Fibroblast of skin of left quadriceps (primary cell): ENCODE measurements at places on chromosomes 4 and X.
A peak's percentile ranks its signal among the peaks of the same experiment; 100 is the strongest.

DNA sequence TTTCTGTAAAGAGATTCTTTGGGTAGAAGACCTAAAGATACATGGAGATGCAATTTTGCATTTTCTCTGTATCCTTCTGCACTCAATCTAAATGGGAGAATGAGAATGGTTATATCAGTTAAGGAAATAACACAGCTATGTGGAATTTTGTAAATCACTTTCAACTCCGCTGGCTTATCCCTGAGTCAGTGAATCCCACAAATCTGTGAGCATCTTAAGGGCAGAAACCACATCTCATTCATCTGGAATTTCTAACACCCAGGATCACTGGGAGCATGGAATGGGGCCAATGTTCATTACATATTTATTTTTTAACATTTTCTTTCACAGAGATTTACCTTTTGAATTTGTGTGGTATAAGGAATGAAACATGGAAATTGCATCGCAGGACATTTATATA lies 167.8 kb downstream of the CFAP47 start:
- DNase-seq, result no peak

- DNase-seq, result no peak
Observed at GRCh38 chr4:169338241-169338640, 67.5 kb upstream of the SH3RF1 start.

- no peak for DNase-seq
Observed at GRCh38 chrX:84064164-84064563, 123.8 kb downstream of the RPS6KA6 start.

DNA sequence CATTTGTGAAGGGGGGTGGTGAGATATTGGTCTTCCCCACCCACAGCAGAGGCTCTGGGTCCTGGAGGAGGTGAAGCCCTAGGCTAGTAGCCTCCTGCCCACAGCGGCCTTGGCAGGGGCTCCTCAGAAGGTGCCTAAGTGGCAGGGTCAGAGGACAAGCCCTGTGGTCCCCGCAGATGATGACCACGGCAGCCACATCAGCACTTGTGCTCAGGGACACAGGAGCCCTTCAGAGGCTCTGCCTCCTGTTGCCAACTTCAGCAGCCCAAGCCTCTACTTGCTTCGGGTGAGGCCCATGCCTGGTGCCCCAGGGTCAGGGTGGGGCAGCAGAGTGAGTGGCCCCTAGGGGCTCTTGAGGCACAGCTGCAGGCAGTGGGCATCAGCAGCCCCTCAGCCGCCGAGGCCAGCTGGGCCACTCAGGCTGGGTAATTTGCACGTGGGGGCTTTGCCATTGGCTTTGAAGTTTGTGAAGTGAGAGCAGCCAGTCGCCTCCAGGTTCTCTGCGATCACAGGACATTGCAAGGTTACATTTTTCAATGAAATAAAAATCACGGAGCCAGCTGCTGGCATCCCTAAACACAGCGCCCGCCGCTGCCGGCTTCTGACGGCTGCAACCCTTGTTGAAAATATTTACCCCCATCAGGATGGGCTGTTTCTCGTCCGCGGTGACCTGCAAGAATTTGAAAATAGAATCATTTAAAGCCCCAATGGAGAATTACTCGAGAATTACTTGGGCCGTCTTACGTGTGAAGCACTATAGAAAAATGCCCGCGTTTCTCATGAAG lies 108.5 kb downstream of the HMX1 start:
- no peak for DNase-seq

DNA sequence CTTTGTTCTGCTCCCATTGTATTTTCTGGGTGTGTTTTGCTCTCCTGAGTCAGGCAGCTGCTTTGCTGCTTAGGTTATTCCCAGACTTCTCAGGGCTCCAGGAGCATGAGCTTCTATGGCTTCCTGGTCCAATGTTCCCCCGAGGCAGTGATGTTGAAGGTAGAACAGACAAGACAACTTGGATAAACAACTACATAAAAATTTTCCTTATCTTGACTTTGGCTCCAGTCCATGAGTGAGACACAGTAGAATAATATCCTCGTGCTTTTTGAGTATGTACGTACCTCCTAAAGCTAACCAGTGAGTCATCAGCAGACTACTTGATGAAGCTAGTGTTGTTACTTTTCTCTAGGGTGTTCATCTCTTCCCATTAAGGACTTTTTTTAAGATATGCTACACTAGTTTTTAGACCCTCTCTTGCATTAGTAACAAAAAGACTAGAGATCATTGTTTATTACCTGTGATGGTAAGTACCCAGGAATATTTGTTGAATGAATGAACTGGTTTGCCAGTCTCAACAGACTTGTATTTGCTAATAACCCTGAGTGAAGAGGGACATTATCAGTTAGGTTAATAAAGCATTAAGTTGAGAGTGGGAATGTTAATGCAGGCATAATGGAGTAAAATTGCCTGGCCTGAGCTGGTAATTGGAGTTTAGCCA lies 131.9 kb downstream of the FHIP1A start:
- peak; percentile 60 for DNase-seq

- DNase-seq, result no peak
Observed at GRCh38 chrX:51487960-51488267, 8.5 kb downstream of the NUDT11 start.

GRCh38 chrX:70172221-70172620 lies 5.1 kb upstream of the DGAT2L6 start:
- peak; percentile 1 for DNase-seq

GRCh38 chrX:1226249-1226648 lies 13.8 kb upstream of the CRLF2 start:
- no peak for DNase-seq

DNA sequence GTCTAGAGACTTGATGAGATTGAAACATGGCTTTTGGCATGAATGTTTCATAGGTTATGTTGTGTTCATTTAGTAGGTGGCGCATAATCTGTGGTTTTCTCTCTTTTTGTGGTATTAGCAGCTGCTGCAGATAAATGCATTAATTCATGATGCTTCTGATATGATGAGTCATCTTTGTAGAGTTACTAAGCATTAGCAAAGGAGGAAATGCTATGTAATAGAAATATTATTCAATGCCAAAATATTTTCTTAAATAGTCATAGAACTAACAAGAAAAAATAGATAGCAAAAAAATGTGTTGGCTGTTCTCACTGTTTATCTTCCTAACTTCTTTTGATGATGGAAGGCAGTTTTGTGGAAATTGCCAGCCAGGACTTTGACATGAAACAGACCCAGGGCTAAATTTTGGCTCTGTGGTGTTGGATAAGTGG lies 3.6 kb downstream of the ZXDB start:
- peak; percentile 70 for DNase-seq

DNA sequence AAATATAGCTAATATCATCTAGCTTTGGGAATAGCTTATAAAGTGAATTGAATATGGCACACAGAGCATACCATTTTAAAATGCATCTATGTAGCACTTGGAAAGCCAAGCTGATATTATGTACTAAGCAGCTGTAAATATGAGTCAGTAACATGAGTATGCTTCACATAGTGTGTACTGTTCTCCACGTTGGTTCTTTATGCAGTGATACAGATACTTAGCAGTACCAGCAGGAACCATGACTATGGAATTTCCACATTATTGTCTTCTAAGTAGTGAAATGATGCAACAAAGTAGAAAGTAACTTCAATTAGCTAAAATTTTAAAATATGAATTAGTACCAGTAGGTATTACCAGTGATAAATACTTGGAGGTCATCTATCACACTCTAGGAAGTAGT lies 320.1 kb downstream of the BMPR1B start:
- no peak for DNase-seq

GRCh38 chr4:84362896-84363655 lies 136.0 kb downstream of the NKX6-1 start:
- DNase-seq, result no peak

DNA sequence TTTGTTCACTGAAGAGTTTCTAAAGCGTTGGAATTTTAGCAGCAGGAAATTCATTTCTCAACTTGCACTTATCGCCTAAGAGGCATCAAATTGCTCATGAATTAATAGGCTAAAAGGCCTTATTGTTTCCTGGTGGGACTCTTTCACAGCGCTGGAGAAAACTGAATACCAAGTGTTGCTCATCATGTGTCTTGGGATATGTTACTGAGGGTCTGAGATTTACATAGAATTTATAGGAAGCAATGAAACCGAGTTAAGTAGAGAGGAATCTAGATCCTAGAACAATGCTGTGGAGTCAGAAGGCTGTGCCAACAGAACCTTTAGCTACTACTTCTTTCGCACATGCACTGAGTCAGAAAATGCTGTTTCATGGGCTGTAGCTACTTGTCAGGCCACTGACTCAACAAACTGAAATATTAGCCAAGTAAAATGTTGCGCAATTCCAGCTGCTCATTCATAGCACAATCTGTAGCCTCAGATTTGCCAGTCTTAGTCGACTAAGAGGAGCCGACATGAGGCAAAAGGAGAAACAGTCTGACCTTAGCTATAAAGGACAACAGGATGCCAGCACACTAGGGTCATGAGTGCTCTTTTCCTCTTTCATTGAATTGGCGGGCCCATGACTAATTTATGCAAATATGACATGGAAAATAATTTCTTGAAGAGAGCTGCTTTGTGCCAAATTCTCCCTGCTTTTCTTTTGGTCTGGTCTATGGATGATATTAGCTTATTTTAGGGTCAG lies 35.9 kb upstream of the CXCL8 start:
- peak; percentile 98 for DNase-seq

DNA sequence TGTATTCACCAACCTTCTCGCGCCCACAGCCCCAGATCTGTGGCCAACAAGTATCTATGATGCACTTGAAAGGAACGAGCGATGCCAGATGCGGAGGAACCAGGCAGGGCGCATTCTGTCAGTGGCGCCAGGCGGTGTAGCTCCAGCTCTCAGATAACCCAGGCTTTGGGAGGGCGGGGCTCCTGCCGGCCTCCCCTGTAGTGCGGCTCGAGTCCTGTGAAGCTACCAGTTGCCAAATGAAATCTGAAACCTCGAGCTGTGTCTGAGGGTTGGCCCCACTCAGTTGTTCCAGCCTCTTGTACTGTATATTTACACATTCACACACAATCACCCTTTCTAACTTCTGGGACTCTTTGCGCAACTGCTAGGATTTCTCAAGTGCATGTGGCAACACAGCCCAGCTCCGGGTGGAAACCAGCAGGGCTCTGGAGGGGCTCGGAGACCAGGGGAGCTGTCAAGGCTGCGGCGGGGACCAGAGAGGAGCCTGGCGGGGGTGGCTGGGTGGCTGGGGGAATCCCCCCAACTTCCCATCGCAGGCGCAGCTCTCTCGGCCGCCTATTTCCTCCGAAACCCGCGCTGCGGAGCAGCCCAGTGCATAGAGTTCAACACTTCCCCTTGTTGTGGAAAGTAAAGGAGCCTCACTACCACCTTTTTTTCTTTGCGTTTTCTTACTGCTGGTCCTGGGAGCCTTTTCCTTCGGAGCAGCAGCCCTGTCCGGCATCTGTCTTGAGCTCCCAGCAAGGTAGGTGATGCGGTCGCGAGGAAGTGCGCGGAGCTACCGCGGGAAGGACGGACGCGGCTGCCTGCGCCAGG lies at the start of gene ARHGAP24:
ARHGAP24 (plus strand) TSS at position 333 of the 813 bp plus-strand sequence.
- DNase-seq, result peak; percentile 97

DNA sequence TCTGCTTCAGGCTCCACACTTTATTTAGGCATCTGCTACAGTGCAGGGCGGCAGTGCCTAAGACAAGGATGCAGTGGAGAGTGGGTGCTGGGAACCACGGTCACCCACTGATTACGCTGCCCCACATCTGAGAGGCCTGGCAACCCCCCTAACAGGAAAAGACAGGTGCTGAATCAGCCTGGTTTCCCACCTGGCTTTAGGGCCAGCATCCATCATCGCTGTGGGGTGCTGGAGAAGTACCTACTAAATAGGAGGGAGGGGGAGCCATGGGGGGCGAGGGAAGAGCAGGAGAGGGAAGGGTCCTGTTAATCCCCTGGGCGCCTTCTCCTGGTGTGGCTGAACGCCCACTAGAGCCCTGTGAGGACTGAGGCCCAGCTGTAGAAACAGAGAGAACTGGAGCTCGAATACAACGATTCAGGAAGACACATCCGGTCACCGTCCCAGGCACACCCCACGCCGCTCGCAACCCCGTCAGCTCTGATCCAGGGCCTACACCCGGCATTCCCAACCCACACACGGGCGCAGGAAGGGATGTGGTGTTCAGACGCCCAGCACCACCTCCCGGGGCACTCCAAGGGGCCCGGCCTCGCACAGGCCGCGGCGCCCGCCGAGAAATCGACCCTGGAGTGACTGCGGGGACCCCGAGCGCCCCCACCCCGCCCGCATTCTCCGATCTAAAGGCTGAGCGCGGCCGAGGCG lies 554 bp downstream of the DCTD start:
- no peak for DNase-seq

DNA sequence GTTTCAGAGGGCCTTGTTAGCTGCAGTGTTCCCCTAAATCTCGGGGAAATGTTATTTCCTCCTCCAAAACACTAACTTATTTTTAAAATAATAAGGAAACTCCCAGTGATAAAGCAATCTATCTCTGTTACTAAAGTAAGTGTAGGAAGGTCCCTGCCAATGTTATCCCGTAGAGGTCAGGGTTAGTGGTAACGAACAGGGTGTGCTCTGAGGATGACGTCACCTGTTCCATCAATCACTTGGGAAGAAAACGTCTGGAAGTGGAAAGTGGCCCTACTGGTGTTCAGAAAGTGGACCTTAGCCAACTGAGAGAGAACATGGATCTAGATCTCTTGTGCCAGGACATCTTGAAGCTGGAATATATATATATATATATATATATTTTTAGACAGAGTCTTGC lies 249.5 kb downstream of the BCOR start:
- no peak for DNase-seq

GRCh38 chr4:3352505-3352904 lies 59.7 kb downstream of the RGS12 start:
- no peak for DNase-seq

DNA sequence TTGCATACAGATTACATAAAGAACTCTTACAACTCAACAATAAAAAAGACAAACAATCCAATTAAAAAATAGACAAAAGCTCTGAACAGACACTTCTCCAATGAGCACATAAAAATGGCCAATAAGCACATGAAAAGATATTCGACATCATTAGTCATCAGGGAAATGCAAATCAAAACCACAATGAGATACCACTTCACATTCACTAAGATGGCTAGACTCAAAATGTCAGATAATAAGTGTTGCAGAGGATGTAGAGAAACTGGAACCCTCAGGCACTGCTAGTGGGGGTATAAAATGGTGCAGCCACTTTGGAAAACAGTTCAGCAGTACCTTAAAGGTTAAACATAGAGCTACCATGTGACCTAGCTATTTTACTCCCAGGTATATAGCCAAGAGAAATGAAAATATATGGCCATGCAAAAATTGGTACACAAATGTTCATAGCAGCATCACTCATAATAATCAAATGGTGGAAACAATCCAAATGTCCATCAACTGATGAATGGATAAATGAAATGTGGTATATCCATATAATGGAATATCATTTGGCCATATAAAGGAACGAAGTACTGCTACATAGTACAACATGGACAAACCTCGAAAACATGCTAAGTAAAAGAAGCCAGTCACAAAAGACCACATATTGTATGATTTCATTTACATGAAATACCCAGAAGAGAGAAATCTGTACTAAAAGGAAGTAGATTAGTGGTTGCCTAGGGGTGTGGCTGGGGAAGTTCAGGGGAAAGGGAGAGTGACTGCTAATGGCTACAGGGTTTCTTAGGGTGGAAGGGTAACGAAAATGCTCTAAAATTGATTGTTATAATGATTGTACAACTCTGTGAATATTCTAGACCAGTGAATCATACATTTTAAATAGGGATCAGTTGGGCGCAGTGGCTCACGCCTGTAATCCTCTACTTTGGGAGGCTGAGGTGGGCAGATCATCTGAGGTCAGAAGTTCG lies 29.4 kb downstream of the SASH3 start:
- no peak for DNase-seq
